ENCODE measurements at places on chromosomes 5 and 9.

- DNase-seq: peak; percentile 88
These were observed 183.7 kb downstream of the GLIS3 start for GRCh38 chr9:4116071-4116581.

DNA sequence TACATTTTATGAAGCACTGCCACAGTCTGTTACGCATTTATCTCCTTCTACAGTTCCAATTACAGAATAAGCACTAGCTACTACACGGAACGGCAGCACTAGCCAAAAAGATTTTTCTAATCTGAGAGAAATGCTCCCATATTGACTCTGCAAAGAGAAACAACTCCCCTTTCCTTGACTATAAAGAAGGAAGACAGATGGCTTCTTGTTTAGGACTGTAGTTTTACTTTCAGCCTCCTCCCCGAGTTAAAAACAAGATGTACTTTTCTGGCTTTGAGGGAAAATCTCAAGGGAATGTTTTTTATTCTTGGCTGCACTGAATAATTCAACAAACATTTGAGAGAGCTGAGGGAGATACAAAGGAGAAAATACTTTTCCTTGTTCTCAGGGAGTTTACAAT is 1.9 kb upstream of the SLC44A1 start:
- DNase-seq: no peak

DNA sequence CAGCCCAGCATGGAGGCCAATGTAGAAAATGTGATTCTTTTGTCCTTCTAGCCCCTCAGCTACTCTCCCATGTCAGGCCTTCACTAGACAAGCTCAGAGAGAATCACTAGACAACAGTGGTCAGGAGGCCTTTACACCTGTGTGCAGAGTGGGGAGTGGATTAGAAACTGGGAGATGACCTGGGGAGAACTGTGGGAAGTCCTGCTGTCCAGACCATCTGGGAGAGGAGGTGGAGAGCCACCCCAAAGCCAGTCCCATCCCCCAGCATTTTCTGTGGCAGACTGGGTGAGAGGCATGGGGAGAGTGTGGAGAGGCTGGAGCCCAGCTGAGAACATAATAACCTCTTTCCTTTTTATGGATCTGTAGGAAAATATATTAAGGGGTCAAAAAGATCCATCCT is 452.0 kb upstream of the DMAC1 start:
- DNase-seq: no peak

GRCh38 chr9:81002906-81003305 is 686.4 kb downstream of the TLE1 start:
- no peak for DNase-seq

- DNase-seq: no peak
These were observed 287.5 kb upstream of the IRX1 start for GRCh38 chr5:3307982-3308621.

- DNase-seq: peak; percentile 70
These were observed 55.8 kb downstream of the SLC22A5 start for GRCh38 chr5:132425009-132425937.

GRCh38 chr5:90562341-90562740 is 3.7 kb downstream of the ADGRV1 start:
- no peak for DNase-seq

GRCh38 chr5:11346336-11346735 is 557.9 kb downstream of the CTNND2 start:
- DNase-seq: no peak

- peak; percentile 91 for DNase-seq
These were observed 194.0 kb downstream of the EFNA5 start for GRCh38 chr5:107476783-107477182.

GRCh38 chr5:158492136-158492535 is 607.6 kb downstream of the EBF1 start:
- DNase-seq: no peak

DNA sequence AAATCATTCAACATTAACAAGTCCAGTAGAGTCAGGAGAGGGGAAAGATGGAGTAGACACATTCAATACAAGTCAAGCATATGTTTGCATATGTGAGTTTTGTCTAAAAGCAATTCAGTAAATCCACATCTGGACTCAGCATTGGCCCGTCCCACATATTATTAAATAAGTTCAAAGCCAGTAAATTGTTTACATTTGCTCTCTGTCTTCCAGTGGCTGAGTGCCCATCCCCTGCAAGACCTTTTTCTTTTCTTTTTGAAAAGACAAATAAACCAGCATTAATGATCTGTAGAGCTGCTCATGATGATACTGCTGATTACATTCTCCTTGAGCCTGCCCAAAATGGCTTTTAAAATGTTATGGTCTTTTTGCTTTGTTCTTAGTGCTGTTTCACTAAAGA is 71.1 kb downstream of the TNC start:
- DNase-seq: no peak

DNA sequence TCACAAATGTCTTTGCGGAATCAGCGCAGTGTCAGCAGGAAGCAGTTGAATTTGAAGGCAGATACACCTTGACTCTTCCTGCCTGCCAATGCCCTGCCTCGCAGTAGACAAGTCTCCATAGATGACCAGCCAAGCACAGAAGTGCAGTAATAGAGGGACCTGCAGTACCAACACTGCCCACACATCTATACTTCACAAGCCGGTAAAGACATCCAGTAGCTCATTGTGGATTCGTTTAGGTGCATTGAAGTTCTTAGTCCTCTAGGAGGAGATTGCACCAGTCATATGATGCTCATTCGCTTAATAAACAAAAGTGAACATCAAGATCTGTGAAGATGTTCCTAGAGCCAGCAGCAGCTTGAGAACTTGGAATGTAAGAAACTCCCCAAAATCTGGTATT is 7.1 kb upstream of the IFNA2 start:
- peak; percentile 15 for DNase-seq

GRCh38 chr5:156826150-156826549 is 23.9 kb upstream of the PPP1R2B start:
- DNase-seq: no peak

GRCh38 chr5:104987074-104987473 is 1424.5 kb upstream of the NUDT12 start:
- DNase-seq: no peak

GRCh38 chr5:132887283-132887682 is 13.8 kb downstream of the LEAP2 start:
- DNase-seq: no peak

DNA sequence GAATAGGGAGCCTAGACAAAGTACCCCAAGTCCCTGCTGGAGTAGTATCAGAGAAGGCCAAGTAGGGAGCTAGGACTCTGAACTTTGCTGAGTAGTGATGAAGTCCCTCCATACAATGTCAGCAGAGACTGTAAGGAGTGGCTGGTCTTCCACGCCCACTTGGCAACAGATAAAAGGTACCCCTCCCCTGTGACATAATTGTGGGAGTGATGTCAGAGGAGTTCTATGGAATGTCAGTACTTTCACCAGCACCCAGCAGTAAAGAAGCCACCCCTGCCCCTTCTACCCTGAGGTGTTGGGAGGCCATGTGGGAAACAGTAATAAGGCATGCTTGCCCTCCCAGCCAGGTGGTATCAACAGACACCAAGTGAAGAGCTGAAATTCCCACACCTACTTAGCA is 143.9 kb downstream of the SLIT3 start:
- no peak for DNase-seq

GRCh38 chr9:79652598-79652997 is 80.8 kb downstream of the TLE4 start:
- no peak for DNase-seq

DNA sequence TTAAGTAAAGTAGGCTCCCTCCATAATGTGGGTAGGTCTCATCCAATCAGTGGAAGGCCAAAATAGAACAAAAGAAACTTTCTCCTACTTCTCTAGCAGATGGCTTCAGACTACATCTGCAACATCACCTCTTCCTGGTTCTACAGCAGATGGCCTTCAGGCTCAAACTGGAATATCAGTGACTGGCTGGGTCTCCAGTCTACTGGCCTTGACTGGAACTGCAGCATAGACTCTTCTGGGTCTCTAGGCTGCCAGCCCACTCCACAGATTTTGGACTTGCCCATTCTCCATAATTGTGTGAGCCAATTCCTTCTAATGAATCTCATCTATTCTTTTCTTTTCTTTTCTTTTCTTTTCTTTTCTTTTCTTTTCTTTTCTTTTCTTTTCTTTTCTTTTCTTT is 64.8 kb downstream of the ACER2 start:
- DNase-seq: no peak

All from trophoblast cell (in vitro differentiated cells and primary cell).